ENCODE measurements at places on chromosomes 4 and X. TPM values are rescaled to one million over a fixed set of nuclear protein-coding genes. Genes with fewer than 3 reads are reported as not detected.
A peak's percentile ranks its signal among the peaks of the same experiment; 100 is the strongest.

- no peak for DNase-seq
- no peak overlapping the region for H3K4me3 ChIP-seq
- H3K4me1 ChIP-seq, result no peaks in the 10 kb centered on the region
- no peak overlapping the region for H3K27ac ChIP-seq
- no peaks in the 10 kb centered on the region for H3K36me3 ChIP-seq
These were observed 35.8 kb downstream of the GPM6A start for GRCh38 chr4:175776217-175776616.

DNA sequence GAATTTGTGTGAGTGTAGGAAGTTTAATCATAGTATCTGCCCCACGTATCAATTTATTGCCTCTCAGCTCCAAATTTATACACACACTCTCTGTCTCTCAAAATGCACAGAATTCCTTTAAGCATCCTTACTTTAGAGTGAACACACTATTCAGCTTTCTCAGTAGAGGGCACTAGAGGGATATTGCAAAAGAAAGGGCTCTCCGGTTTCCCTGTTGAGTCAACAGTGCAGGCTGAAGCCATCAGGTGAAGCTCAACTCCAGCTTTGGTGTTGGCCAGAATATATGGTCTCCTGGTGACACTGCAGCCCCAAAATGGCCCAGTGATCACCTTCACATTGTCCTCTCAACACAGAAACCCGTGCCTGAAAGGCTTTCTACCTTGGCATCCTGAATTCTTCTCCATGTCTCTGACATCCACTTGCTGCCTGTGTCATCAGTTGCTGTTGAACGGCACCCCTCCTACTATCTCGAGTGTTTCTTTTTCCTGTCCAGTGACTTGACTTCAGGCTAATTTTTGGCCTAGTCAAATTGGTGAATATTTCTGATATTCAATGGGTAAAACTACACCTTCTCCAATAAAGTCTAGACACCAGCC lies 670.5 kb downstream of the GABRG1 start:
- H3K36me3 ChIP-seq, result no peaks in the 10 kb centered on the region
- H3K4me1 ChIP-seq, result no peaks in the 10 kb centered on the region
- no peak overlapping the region for H3K27ac ChIP-seq
- DNase-seq, result no peak
- H3K27me3 ChIP-seq, result peaks cover 2% of the 10 kb centered on the region
- no peak overlapping the region for H3K4me3 ChIP-seq

DNA sequence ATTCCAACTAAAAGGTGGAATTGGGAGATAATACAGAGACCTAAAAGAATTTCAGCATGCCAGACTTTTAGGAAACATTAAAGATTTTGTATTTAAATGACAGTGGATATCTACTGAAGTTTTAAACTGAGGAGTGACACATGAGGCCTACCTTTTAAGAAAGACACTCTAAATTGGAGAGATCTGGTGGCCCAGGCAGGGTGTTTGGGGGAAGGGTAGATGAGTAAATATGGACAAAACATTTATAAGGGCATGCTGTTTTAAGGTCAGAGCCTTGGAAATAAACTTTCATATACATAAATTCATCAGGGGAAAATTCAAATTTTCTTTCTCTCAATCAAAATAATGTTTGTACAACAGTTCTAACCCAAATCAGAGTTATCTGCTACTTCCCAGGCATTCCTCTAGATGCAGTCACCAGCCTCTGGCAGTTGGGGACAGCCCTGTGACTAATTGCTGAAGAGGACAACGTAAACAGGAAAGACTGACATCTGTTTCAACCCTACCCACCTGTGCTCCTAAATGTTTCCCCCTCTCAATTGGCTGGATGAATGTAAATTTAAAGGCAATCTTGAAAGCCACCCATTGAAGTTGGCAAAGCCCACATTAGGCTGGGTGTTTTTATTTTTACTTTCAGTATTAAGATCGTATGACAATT lies 1646.9 kb upstream of the ADGRL3 start:
- no peaks in the 10 kb centered on the region for H3K36me3 ChIP-seq
- no peaks in the 10 kb centered on the region for H3K27me3 ChIP-seq
- peak overlapping the region; percentile 63 for H3K27ac ChIP-seq
- DNase-seq, result no peak

DNA sequence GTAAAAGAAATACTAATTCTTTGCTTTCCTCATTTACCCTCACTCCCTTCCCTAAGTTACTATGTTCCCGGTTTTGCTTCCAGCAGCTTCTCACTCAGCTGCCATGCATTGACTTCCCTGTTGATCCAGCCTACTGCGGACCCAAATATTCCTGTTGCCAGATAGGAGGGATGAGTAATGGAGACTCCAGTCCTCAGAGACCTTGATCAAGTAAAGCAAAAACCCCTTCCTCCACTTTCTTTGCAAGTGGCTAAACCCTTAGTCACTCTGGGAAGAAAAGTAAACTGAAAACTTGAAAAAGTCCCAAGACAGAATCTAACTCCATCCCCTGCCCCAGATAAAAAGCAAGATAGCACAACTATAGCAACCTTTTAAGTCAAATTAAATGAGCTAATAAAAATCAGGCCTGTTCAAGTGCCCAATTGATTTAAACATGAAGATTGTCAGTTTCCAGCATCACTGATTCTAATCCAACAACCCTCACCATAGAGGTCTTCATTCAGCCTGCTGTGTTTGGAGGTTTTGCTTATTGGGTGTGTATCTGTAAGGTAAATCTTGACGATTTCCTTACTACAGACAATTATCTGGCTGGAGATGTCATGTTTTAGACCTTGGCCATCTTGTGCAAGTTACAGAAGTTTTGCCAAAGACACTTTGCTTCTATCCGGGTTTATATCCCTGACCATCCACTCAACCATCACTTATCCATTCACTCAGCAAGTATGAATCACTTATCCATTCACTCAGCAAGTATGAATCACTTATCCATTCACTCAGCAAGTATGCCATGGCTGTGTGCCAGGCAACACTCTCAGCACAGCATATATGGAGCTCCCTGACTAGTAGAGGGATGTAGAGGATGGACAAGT lies 17.6 kb downstream of the FGFBP1 start:
- no peak overlapping the region for H3K4me3 ChIP-seq
- no peaks in the 10 kb centered on the region for H3K27me3 ChIP-seq
- peak overlapping the region; percentile 72 for H3K27ac ChIP-seq

GRCh38 chr4:167956676-167957075 lies 135.7 kb upstream of the ANXA10 start:
- H3K27ac ChIP-seq, result peak overlapping the region; percentile 57
- no peaks in the 10 kb centered on the region for H3K36me3 ChIP-seq
- H3K27me3 ChIP-seq, result no peaks in the 10 kb centered on the region
- H3K4me1 ChIP-seq, result peaks cover 21% of the 10 kb centered on the region
- no peak for DNase-seq
- no peak overlapping the region for H3K4me3 ChIP-seq

DNA sequence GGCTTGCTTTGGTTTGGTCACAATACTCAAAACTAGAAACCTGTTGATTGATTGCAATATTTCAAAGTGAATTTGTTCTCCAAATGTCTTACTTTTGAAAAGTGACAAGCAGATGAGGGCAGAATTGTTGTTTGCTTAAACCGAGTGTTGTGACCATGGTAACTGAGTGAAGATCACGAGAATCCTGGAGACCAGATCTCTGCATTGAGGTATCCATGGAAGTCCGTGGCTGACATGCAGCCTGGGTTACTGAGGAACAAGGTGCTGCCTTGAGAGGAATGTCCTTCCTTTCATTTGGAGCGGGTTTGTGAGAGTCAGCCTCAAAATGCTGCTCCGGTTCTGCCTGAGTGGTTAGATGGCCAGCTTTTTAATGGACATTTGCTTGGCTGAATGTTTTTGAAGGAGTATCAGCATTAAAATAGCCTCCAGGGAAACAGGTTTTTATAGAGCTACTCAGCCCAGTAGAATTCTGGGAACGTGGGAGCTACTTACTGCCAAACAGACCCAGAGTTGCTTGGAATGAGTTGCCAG lies 31.3 kb downstream of the NYX start:
- no peak for DNase-seq
- H3K4me1 ChIP-seq, result peaks cover 9% of the 10 kb centered on the region
- no peak overlapping the region for H3K27ac ChIP-seq

DNA sequence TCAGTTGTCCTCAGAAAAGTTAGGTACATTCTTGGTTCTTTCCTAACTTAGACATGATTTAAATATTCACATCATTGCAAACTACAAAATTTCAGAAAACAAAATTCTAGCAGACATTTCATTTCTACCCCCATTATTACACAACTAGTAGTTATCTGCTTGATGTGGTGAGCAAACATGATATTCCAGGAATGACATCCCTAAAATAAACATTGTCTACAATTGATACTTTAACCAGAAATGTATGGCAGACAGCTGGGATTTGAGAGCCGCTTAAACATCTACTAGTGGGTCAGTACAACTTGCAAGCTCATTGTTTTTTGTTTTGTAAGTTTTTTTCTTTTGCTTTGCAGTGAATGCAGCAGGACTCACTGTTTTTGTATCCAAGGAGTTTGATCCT lies 32.1 kb upstream of the AMBN start:
- peaks cover 6% of the 10 kb centered on the region for H3K4me1 ChIP-seq
- no peak for DNase-seq
- H3K4me3 ChIP-seq, result no peak overlapping the region
- H3K36me3 ChIP-seq, result no peaks in the 10 kb centered on the region

DNA sequence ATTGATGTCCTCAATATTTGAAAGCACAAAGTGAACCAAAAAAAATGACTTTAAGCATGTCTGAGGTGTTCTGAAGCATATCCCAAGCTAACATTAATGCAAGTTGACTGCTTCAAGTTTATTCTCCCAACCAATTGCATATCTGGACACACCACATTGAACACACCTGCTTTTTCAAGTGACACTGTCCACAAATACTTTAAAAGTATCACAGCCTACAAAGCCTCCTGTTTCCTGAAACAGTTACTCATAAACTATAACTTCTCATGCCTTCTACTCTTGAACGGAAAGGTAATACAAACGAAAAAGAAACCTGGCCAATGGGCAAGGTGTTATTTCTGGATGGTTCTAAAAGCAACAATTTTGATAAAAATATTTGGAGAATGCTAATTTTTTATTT lies 1.1 kb downstream of the CDKL2 start:
- no peaks in the 10 kb centered on the region for H3K36me3 ChIP-seq
- DNase-seq, result no peak
- no peaks in the 10 kb centered on the region for H3K27me3 ChIP-seq
- peak overlapping the region; percentile 49 for H3K4me3 ChIP-seq
- H3K4me1 ChIP-seq, result peaks cover 17% of the 10 kb centered on the region

DNA sequence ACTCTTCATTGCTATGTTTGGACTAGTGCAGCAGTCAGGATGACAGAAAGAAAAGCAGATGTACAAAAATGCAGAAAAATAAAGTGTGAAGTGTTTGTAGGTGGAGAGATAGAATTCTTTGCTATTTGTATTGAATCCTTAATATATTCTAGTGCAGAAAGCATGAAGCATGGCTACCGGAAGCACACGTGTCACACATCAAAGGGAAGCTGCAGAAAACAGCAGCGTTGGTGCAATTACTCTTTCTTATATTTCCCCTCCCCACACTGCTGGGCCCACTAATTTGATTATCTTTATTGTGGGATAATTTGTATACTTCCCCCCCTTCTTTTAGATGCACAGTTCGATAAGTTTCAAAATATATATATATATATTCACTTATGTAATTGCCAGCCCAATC lies 35.9 kb upstream of the TAPT1 start:
- DNase-seq, result no peak
- no peak overlapping the region for H3K27ac ChIP-seq
- H3K36me3 ChIP-seq, result peaks cover 11% of the 10 kb centered on the region

- H3K27ac ChIP-seq, result no peak overlapping the region
- H3K36me3 ChIP-seq, result no peaks in the 10 kb centered on the region
- DNase-seq, result no peak
These were observed 9.6 kb upstream of the RUFY3 start for GRCh38 chr4:70712150-70712549.

- H3K36me3 ChIP-seq, result no peaks in the 10 kb centered on the region
- no peak for DNase-seq
- no peaks in the 10 kb centered on the region for H3K27me3 ChIP-seq
- no peak overlapping the region for H3K27ac ChIP-seq
- H3K4me3 ChIP-seq, result no peak overlapping the region
These were observed 247.1 kb upstream of the PITX2 start for GRCh38 chr4:110869862-110870572.

- H3K4me3 ChIP-seq, result no peak overlapping the region
- no peaks in the 10 kb centered on the region for H3K36me3 ChIP-seq
- H3K4me1 ChIP-seq, result no peaks in the 10 kb centered on the region
- no peaks in the 10 kb centered on the region for H3K27me3 ChIP-seq
- H3K27ac ChIP-seq, result no peak overlapping the region
These were observed 245.2 kb downstream of the THOC2 start for GRCh38 chrX:123487669-123488068.

DNA sequence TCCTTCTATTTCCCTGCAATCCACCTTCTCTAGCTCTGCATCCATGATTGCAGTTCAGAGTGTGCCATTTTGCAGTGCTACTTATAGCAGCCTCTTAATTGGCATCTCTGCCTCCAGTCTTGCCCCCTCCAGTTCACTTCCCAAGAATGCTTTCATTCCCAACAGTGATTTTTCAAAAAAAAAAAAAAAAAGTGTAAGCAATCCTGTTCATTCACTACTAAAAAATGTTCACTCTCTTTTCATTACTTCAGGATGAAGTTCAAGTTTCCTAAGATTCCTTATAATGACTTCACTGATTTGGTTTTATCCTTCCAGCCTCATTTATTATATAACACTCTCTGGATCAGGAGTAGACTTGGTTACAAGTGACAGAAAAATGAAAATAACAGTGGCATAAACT lies 124.7 kb upstream of the LNX1 start:
- H3K27me3 ChIP-seq, result no peaks in the 10 kb centered on the region
- peak overlapping the region; percentile 86 for H3K27ac ChIP-seq
- DNase-seq, result no peak
- peaks cover 66% of the 10 kb centered on the region for H3K4me1 ChIP-seq

DNA sequence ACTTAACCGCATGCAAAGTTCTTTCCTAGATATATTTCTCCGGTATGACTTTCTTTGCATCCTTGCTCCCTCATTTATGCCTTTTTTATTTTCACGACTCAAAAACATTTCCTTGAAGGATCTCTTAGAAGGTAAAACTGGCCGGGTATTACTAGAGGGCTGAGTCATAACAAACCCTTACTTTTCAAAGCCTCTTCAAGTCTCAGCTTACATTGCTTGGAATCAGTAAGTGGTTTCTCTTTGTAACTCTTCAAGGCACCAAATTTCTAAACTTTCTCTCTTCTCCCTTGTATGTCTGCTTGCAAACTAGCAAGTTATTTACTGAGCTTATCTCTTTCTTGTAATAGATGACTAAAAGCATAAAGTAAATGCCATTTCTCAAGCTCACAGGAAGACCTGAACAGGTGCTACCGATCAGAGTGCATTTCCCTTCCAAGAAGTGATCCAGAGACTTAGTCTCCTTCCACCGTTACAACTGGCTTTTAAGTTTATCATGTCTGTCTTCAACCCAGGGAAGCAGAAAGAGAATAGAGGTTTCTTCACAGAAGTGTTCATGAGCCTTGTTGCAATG lies 75.5 kb downstream of the ANXA10 start:
- peaks cover 13% of the 10 kb centered on the region for H3K27me3 ChIP-seq
- H3K36me3 ChIP-seq, result no peaks in the 10 kb centered on the region
- DNase-seq, result no peak
- H3K27ac ChIP-seq, result no peak overlapping the region
- no peaks in the 10 kb centered on the region for H3K4me1 ChIP-seq

- H3K27ac ChIP-seq, result peak overlapping the region; percentile 95
- peaks cover 71% of the 10 kb centered on the region for H3K36me3 ChIP-seq
- no peaks in the 10 kb centered on the region for H3K27me3 ChIP-seq
- H3K4me3 ChIP-seq, result peak overlapping the region; percentile 26
- peaks cover 97% of the 10 kb centered on the region for H3K4me1 ChIP-seq
These were observed 50.1 kb downstream of the IGFBP7 start for GRCh38 chr4:57059890-57060716.

TASL gene
- total RNA-seq, result not detected

RTL3 gene
- total RNA-seq, result not detected

INTS6L gene
- 6.4 TPM for total RNA-seq

CLTRN gene
- total RNA-seq, result not detected

DSPP gene
- not detected for total RNA-seq

FSTL5 gene
- not detected for total RNA-seq

Data from osteocyte (in vitro differentiated cells).